Islet precursor cell (in vitro differentiated cells): ENCODE measurements at places on chromosomes 7 and 10.

DNA sequence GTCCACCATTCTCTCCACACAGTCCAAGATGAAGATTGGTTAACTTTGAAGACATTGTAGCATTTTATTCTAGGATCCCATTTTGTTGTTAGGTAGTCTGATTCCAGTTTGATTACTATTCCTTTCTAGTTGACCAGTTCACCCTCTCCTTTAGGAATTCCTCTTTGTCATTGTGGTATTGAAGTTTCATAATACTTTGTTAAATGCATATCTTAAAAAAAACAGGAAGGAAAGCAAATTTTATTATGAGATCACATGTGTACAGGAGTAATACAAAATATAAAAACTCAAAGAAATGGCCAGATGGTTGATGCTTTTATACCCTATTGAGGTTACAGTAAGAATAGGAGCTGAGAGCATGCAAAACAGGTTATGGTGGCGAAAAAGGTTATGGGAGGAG lies 15.5 kb upstream of the SEMA3C start:
- DNase-seq = no peak

GRCh38 chr7:98102170-98102569 lies 4.5 kb upstream of the LMTK2 start:
- DNase-seq = no peak

DNA sequence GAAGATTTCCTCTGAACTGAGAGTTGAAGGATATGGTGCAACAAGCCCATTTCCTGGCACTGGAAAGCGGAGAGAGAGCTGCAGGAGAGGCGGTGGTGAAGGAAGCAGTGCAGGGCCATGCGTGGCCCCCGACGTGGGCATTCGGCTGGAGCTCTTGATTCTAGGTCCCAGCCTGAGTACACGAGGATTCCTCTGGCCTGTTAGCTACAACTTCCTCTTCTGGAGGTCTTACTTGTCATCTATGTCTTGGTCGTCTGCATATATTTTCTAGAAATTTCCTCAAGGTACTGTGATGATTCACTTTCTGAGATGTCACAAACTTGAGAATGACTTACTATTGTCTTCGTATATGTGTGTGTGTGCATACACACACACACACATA lies 59.2 kb upstream of the JAZF1 start:
- DNase-seq = no peak

DNA sequence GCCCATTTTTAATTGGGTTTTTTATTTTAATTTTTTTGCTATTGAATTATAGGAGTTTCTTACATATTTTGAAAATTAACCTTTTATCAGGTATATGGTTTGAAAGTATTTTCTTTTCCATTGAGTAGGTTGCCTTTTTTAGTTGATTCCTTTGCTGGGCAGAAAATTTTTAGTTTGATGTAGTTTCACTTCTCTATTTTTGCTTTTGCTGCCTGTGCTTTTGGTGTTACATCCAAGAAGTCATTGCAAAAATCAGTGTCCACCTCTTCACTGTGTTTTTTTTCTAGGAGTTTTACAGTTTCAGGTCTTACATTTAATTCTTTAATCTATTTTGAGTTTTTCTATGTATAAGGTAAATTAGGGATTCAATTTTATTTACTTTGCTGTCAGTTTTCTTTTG lies 129.8 kb upstream of the FERD3L start:
- DNase-seq = no peak

DNA sequence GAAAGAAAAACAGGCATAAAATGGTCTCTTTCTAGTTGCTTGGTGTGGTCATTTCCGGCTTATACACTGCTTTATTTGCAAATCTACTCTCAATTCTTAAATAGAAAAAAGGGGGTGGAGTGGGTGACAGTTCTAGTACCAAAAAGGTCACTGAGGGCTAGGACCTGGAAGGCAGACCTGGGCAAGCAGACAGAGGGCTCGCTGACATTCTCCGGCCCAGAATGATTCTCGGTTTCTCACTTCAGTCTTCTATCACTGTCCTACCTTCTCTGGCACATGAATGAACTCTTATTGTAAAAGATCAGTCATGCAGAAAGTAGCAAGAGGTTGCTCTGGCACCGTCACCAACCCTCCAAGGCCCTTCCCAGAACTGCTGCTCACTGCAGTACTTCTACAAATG lies 54.0 kb downstream of the MALSU1 start:
- no peak for DNase-seq

GRCh38 chr7:135448753-135449152 lies 61.1 kb downstream of the CNOT4 start:
- DNase-seq = no peak

DNA sequence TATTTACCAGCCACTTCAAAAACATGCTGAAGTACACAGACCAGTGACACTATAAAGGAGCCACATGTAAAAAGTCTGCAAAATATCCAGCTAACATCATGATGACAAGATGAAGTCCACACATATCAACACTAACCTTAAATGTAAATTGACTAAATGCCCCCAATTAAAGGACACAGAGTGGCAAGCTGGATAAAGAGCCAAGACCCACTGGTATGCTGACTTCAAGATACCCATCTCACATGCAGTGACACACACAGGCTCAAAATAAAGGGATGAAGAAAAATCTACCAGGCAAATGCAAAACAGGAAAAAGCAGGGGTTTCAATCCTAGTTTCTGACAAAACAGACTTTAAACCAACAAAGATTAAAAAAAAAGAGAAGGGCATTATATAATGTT lies 12.9 kb upstream of the C10orf88 start:
- DNase-seq = no peak

DNA sequence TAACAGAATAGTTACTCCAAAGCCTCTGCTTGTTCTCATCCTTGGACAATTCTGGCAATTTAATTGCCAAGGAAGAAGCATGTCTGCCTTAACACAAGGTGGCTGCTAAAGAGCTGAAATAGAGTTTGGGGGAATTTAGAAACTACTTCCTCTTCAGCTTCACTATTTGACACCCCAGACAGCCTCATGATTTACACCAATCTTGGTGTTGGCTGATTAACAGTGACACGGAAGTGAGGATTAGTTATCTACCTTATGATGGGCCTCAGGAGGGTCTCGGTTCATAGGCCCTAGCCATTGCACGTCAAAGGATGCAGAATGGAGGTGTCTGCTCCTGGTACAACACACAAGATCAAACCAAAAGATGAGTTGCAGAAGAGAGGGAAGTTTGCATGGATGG lies 102.4 kb downstream of the RELN start:
- DNase-seq = no peak

DNA sequence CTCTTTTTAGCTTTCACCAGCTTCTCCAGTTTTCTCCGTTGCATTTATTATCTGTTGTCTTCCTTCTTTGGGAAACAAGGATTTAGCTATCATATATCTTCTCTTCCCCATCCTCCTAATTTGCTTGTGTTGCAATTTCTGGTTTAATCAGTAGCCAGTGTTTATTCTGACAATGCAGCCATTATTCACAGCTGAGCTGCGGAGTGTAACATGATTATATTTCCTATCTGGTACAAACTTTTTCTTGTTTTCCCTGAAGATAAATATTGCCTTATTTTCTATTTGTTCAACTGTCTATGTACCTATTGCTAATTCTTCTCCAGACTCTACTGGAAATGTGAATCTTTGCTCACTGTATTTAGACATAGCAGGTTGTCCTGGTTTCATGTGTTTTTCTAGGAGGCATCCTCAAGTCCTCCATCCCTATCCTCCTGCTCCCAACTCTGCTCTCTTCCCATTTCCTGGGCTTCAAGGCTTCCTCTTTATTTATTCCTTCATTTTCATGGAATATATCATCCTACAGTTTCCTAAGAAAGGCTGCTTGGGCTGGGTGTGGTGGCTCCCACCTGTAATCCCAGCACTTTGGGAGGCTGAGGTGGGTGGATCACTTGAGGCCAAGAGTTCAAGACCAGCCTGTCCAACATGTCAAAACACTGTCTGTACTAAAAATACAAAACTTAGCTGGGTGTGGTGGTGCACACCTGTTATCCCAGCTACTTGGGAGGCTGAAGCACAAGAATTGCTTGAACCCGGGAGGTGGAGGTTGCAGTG lies 72.4 kb upstream of the KDM7A start:
- no peak for DNase-seq

GRCh38 chr10:106189292-106189691 lies 975.2 kb downstream of the SORCS1 start:
- DNase-seq = peak; percentile 61

GRCh38 chr7:21364801-21365271 lies 63.0 kb upstream of the SP4 start:
- DNase-seq = no peak

- DNase-seq = no peak
These were observed 972.5 kb downstream of the CNTNAP2 start for GRCh38 chr7:147089051-147089461.

GRCh38 chr7:138838166-138838565 lies 40.2 kb upstream of the ATP6V0A4 start:
- DNase-seq = no peak

DNA sequence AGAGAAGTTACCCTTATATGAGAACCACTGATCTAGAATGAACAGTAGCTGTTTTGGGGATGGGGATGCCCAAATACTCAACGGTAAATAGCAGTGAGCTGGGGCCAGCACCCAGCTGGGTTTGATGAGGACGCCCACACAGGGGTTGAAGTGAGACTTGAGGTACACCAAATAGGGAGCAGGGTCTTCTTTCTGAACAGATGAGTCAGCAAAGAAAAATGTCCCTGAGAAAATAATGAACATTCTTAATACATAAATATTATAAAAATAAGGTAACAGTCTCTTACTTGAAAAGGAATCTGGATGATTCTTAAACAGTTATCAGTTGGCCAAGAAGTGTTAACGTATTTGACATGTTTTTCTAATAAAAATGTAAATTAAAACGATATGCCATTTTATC lies 2.0 kb downstream of the PRSS37 start:
- no peak for DNase-seq

GRCh38 chr7:68432585-68432984 lies 1165.7 kb upstream of the AUTS2 start:
- peak; percentile 13 for DNase-seq
